Effector memory CD4-positive, alpha-beta T cell (primary cell): ENCODE measurements at places on chromosomes 6 and 20.

DNA sequence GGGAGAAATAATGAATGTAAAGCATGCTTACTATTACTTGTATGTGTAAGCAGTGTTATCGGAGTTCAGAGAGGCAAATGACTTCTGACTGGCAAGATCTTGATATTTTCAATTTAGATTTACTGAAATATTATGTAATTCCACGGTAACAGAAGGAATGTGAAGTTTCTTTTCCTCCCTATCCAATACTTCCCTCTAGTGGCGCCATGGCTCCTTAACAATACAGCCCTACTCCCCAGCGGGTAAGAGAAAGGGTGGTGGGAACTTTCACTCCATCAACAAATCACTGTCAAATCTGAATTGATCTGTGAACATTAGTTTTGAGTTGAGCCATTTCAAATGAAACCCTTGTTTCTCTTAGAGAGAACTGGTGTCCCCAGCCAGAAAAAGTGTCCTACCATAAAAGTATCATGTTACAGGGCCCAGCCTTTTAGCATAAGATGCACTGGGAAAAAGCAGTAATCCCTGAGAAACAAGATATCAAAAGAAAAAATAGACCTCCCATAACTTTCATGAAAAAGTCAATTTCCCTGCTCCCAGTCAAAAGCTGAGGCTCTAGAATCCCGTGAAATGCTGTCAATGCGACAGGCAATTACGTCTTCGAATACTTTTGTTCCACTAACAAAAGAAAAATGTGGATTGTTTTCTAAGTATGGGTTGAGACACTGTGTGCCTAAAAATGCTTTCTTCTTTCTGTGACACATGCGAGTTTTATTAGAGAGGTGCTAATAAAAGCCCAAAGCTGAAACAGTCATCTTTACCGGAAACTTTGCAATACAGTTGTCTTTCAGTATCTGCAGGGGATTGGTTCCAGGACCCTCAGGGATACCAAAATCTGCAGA, 12.9 kb downstream of the COX7A2 start:
- DNase-seq, result no peak

- no peak for DNase-seq
These were observed 87.5 kb downstream of the MEI4 start for GRCh38 chr6:77740380-77740779.

DNA sequence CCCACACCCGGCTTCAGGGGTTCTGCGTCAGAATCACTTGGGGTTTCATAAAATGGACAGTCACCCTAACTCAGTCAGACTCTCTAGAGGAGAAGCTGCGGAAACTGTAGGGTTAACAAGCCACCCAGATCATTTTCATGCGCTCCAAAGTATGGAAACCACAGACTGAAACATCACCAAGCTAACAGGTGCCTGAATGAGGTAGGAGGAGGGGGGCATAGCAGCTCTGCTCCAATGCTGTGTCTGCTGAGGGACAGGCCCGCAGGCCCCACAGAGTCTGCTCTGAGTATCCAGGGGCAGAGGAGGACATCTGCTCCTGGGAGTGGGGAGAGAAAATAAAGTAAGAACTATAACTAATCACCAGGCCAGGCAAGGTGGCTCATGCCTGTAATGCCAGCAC, 97.1 kb upstream of the AKAP12 start:
- DNase-seq, result no peak

DNA sequence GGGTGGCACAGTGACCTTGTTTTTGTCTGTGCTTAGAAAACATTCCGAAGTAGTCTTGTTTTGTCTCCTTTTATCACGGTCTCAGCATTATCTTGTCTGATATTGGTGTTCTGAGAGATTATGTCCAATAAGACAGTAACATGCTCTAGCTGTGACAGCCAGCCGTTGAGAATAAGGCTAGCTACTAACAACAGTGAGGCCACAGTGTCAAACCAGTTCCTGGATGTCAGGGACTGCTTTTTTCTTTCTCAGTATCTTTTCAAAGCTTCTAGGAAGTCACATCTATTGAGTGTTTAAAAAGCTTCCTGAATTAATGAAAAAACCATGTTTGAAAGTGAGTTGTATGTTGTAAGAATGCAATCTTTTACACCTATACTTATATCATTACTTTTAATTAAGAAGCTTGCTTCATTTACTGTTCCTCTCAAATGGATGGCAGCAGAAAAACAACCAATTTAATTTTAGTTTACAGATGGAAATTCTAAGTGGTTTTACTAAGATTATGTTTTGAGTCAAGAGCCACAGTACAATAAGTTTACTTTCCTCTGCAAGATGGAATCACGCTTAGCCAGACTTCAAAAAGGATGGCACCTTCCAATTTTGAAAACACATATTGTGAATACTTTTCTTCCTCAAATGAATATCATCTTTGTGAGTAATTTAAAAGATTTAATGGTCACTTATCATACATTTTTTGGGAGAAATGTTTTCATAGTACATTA, 53.1 kb downstream of the MAP3K7 start:
- no peak for DNase-seq

- no peak for DNase-seq
These were observed 56.1 kb upstream of the THEMIS start for GRCh38 chr6:127956956-127957355.

- DNase-seq, result no peak
These were observed 41.7 kb downstream of the MOCS1 start for GRCh38 chr6:39892490-39893129.

- no peak for DNase-seq
These were observed 41.3 kb upstream of the SLC22A16 start for GRCh38 chr6:110517601-110518281.

- DNase-seq, result no peak
These were observed 39.8 kb downstream of the SRSF3 start for GRCh38 chr6:36633915-36634314.

DNA sequence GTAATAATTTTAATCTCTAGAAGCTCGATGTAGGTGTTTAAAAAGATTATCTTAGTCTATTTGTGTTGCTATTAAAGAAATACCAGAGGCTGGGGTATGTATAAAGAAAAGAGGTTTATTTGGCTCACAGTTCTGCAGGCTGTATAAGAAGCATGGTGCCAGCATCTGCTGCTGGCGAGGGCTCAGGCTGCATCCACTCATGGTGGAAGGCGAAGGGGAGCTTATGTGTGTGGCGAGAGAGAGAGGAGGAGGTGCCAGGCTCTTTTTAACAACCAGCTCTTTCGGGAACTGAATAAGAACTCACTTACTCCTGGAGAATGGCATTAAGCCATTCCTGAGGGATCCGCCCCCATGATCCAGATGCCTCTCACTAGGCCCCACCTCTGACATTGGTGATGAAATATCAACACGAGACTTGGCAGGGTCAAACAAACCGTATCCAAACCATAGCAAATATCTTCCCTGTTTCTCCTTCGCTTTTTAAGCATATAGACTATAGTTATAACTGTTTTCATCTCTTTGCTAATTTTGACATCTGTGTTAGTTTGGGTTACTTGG, 24.5 kb downstream of the CHMP4B start:
- DNase-seq, result no peak

DNA sequence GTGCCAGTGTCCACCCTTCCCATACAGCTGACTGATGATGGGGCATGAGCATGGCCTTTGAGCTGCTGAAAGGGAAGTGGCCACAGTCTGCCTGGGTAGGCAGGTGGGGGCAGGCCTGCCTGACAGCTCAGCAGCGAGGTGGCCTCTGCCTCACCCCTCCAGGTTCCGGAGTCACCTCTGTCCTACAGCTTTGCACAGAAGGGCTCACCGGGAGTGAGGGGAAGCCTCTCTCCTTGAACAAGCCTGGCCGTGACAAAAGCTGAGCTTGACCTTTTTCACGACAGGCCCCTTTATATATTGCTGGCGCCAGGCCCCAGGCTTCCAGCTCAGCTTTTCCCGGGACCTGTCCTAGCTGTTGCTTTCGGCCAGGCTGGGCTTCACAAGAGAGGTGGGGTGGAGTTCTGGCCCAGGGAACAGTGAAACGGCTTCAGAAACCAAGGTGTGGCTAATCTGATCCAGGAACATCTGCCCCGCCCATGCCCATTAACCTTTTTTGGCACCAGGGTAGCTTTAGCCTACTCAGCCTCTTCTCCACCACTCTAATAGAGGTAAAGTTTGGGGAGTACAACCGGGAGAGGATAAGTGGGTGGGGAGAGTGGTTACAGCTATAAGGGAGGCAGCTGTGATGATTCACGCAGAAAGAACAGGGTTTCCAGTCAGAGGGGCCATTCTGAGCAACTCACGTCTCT, 42.9 kb downstream of the C6orf132 start:
- DNase-seq, result no peak

- no peak for DNase-seq
These were observed 3.1 kb downstream of the B3GALT4 start for GRCh38 chr6:33279971-33280511.

- DNase-seq, result no peak
These were observed 311.4 kb downstream of the TAF4 start for GRCh38 chr20:61753987-61754956.

DNA sequence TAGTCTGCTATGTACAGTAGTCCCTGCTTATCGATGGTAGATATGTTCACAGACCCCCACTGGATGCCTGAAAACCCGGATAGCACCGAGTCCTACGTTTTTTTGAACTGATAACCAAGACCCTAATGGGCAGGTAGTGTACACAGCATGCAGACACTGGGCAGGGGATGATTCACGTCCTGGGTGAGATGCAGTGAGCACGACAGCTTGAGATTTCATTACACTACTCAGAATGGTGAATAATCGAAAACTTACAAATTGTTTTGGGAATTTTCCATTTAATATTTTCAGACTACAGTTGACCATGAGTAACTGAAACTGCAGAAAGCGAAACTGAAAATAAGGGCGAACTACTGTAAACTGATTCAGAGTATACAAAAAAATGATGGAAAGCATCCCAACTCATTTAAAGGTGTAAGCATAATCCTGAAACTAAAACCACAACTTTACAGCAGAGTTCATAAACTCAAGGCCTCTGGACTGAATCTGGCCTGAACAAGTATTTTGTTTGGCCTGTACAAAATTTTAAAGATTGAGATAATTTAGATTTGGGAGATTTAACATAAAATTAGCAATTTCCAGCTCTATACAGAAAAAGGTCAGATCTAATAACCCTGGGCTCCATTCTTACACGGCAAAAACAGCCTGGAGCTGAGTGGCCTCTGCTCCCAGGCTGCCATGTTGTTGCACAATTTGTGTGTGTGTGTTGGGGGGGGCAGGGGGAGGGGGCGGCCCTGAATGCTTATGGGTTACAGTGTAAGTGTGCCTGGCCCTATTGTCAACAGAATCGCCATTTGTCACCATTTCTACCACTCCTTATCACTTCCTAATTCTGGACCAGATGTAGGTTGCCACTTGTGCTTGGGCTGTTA, 34.9 kb downstream of the RNF24 start:
- DNase-seq, result no peak

- DNase-seq, result no peak
These were observed 137.7 kb upstream of the DEFB112 start for GRCh38 chr6:50187351-50187921.

- DNase-seq, result no peak
These were observed 216.2 kb downstream of the RFPL4B start for GRCh38 chr6:112563368-112563767.

GRCh38 chr6:27138837-27139755, 108.4 kb upstream of the PRSS16 start:
- peak; percentile 48 for DNase-seq

DNA sequence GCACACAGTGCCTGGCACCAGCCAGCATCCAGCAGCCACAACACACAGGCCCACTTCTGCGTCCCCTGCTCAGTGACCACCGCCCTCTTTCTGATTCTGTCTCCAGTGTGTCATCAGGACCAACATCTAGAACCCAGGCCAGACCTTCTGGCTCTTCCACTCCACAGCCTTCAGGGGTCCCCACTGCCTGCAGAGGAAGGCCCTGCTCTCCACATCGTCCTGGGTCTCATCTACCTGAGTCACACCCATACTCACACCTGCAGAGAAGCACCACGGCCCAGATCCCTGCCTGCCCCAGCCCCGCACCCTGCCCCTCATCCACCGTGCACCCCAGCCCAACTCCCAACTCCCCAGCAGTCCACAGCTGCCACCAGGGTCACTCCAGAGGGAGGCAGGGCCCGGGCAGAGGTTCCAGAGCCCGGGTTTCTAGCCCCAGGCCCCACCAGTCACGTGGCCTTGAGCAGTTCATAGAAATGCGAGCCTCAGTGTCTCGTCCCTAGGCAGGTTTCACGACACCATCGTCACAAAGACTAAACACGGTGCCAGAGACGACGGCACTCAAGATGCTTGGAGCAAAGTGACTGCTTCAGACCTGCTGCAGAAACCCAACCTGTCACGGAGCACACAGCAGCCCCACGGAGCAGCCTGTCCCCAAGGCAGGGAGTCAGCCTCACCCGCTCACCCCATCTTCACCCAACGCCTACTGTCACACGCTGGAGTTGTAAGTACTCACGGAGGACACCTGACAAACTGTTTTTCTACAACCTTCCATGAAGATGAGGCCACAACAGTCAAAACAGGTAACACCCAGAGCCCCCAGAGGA, 16.1 kb downstream of the TAF4 start:
- no peak for DNase-seq

GRCh38 chr6:121664158-121664557, 228.7 kb downstream of the GJA1 start:
- DNase-seq, result no peak

DNA sequence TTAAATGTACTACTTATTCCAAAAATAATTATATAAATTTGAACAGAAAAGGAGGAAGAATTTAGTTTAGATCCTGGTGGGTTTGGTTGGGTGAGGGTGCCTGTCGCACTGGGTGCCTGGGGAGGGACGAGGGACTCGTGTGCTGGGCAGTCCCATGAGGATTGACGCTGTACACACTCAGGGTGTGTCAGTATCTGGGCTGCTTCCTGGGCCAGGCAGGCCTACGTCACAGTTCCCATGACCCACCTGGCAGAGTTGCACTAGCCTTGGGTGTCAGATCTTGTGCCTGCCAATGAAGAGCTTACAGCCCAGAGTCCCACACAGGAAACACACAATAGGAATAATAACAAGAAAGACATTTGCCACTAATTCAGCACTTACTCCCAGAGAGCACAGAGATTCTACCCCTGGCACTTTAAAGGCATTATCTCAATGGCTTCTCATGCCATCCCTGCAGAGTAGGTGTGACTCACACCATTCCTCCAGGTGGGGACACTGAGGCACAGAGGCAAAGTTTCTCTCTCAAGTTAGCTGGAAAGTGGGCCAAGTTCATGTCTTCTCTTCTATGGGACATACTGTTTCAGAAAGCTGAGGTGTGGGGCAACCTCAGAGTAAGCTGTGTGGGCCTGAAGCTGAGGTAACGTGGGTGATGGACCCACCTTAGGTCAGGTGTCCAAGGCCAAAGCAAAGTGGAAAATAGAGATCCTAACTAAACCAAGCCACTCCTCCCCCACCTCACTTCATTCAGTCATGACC, 1.3 kb upstream of the SDCBP2 start:
- no peak for DNase-seq

DNA sequence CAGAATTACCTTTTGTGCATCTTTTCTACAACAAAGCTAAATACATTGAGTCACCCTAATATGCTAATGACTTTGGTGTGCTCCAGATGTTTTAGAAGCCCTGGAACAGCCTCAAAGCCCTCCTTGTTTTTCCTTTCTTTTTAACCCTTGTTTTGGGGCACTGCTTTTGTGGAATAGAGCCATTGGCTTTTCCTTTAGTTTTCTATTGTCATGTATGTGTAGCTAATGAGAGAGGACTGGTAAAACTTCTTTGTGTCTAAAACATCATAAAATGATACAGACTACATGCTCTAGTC, 158.8 kb downstream of the JARID2 start:
- DNase-seq, result no peak

GRCh38 chr20:19376451-19377229, 164.2 kb downstream of the SLC24A3 start:
- no peak for DNase-seq
